T-cell (primary cell): ENCODE measurements at places on chromosomes 6 and 20. TPM values are rescaled to one million over a fixed set of nuclear protein-coding genes. Genes with fewer than 3 reads are reported as not detected.

FILIP1 gene
- total RNA-seq = not detected

CRISP2 gene
- not detected for total RNA-seq

- no peak for DNase-seq
Observed at GRCh38 chr20:23046431-23046830, 3.0 kb downstream of the THBD start.

DNA sequence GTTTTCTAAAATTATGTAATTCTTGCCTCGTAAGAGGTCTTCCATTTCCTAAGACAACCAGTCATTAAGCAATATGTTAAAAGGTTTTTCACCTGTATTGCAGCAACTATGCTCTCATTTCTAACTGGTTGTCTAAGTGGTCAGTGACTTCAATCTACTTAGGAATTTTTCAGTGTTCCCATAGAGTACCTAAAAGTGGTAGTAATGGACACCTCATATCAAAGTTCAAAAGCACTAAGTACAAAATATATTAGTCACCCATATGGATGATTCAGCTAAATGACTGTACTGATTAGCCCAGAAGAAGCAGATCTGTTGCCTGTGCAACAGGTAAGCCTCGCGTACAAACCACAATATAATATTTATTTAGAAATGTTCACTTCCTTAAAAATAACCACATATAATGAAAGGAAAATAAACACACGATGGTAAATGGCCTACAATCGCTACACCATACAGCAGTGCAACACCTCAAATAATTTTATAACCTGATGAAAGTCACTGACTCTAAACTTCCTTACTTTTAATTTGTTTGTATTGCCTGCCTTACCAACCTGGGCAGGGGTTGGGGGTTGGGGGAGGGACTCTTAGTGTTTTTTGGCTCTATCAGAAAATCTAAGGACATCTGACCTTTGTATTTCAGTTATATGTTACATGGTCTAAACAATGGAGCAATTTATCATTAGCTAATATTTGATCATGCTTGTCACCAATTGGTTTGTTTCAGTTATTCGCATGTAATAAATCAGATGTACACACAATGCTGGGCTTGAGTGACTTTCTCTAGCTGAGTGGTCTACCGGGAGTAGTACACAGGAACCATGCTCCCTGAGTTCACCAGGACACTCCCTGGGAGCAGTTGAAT lies 105.9 kb downstream of the HIVEP2 start:
- DNase-seq = no peak
